ENCODE measurements at places on chromosomes 2 and 18.

GRCh38 chr2:96323849-96324248, 1.3 kb upstream of the ITPRIPL1 start:
- no peak for DNase-seq

- DNase-seq: no peak
These were observed 2.6 kb downstream of the GCG start for GRCh38 chr2:162149466-162149865.

DNA sequence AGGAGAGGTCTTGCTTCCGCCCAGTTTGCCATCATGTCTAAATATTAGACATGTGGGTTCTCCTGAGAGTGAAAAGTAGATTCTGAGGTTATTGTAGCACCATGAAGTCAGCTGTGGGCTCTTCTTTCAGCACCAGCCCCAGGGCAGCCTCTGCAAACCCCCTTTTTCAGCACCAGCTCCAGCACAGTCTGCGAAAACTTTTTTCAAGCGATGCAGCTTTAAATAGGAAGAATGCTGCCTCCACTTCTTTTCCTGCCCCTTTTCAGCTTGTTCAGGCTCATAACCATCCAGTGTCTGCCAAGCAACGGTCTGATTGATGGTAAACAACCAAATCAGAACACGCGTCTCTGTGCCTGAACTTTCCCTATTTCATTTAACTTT, at the start of gene COL5A2:
Gene COL5A2, minus strand, starts transcription at position 192 of the 381 bp plus-strand sequence. Its CDS starts 157 bp downstream, at position 35.
- DNase-seq: peak; percentile 63

GRCh38 chr2:108330979-108331378, 42.3 kb downstream of the SULT1C2 start:
- no peak for DNase-seq

DNA sequence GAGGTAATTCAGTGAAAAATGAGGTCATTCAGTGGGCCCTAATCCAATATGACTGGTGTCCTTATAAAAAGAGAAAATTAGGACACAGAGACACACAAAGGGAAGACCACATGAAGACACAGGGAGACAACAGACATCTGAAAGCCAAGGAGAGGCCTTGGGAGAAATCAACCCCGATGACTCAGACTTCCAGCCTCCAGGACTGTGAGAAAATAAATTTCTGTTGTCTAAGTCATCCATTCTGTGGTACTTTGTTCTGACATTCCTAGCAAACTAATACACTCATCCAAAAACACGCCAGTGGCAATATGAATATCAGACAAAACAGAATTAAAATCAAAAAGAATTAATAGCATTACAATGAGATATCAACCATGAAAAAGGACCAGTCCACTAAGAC, 303.7 kb downstream of the SS18 start:
- DNase-seq: no peak

- DNase-seq: no peak
These were observed 6.3 kb upstream of the NRP2 start for GRCh38 chr2:205675861-205676516.

DNA sequence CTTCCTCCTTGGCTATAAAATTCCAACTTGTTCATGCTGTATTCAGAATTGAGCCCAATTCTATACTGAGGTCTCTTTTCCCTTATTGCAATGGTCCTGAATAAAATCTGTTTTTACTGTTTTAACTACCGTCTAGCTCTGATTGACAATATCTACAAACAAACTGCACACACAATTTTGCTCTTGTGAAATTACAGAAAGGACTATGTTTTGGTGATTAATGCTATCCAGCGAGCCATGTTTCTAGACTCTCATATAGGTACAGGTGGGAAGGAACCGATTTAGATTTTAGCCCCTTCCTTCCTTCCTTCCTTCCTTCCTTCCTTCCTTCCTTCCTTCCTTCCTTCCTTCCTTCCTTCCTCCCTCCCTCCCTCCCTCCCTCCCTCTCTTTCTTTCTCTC, 254.4 kb downstream of the SLC4A3 start:
- no peak for DNase-seq

DNA sequence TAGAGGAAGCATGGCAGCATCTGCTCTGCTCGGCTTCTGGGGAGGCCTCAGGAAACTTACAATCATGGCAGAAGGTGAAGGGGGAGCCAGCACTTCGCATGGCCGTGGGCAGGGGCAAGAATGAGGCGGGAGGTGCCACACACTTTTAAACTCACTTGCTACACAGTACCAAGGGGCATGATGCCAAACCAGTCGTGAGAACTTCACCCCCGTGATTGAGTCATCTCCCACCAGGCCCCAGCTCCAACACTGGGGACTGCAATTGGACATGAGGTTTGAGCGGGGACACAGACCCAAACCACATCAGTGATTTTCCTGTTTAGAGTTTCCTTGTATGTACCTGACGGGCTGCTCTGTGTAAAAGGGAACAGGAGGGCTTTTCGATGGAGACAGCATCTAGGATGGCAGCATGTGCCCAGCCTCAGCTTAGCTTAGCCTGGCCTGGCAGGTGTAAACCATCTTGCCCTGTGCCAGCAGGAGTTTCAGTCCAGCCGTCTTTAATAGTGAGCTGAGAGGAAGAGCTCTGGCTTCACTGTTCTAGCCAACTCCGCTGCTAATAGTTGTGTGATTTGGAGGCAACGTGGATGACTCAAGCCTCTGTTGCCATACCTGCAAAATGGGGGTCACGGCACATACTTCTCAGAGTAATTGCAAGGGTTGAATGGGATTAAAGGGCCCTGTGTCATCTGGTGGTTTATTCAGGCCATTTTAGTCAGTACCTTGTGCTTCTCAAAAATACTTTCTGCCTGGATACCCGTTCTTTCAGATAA, 101.8 kb downstream of the ASAP2 start:
- no peak for DNase-seq

GRCh38 chr2:134079373-134079772, 174.5 kb upstream of the MGAT5 start:
- no peak for DNase-seq

DNA sequence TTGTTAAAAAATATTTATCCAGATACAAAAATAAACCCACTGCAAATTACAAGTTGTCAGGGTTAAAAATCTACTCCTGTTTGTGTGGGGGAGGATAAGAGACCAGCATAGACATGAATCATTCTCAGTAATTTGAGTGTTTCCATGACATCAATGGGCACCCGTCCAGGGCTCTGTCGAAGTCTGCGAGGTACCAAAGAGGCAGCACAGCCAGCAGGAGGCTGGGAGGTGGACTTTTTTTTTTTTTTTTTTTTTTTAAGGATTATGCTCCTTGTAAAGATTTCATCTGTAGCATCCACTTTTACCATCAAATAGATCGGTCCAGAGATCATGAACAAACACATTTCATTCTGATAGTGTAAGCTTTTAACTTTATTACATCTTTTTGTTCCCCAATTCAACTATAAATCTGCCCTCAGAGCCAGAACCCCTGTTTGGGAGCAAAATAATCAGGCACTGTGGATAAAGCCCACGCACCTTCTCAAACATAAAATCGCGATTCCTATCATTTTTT, 182.0 kb downstream of the TCF4 start:
- peak; percentile 85 for DNase-seq

DNA sequence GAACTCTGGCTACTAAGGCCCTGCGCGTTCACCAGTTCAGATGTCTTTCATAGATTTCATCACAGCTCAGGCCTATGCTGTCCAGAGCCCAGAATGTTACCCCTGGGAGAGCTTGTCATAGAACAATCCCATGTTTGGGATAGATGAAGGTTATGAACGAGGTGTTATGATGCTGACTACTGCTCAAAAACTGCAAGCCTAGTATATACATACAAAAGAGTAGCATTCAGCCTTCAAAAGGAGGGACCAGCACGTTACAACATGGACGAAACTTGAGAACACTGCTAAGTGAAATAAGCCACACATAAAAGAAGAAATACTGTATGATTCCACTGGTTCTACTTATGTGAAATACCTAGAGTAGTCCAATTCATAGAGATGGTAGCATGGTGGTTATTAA, 401.9 kb downstream of the NBAS start:
- DNase-seq: no peak

GRCh38 chr2:229571243-229571642, 143.1 kb downstream of the DNER start:
- DNase-seq: no peak

GRCh38 chr2:71277536-71278103, 50.7 kb upstream of the PAIP2B start:
- no peak for DNase-seq

- DNase-seq: no peak
These were observed 17.2 kb downstream of the LNPK start for GRCh38 chr2:175984846-175985245.

DNA sequence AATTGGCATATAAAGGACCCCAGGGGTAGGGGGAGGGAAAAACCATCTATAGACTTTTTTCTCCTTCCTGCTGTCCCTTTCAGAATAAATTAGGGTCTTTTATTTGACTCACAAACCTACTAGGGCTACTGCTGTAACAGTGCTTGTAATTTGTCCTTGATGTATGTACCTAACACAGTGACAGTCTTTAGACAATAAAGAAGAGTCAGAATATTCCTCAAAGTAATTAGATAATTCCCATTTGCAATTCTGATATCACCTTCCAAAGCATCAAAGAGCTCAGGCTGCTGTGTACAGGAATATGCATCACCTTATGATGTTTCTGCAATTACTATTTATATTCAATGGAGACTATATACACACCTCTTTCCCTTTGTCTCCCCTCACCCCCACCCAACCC, 161.7 kb downstream of the MREG start:
- DNase-seq: no peak

- DNase-seq: no peak
These were observed 132.9 kb downstream of the BCL2 start for GRCh38 chr18:63186520-63187222.

DNA sequence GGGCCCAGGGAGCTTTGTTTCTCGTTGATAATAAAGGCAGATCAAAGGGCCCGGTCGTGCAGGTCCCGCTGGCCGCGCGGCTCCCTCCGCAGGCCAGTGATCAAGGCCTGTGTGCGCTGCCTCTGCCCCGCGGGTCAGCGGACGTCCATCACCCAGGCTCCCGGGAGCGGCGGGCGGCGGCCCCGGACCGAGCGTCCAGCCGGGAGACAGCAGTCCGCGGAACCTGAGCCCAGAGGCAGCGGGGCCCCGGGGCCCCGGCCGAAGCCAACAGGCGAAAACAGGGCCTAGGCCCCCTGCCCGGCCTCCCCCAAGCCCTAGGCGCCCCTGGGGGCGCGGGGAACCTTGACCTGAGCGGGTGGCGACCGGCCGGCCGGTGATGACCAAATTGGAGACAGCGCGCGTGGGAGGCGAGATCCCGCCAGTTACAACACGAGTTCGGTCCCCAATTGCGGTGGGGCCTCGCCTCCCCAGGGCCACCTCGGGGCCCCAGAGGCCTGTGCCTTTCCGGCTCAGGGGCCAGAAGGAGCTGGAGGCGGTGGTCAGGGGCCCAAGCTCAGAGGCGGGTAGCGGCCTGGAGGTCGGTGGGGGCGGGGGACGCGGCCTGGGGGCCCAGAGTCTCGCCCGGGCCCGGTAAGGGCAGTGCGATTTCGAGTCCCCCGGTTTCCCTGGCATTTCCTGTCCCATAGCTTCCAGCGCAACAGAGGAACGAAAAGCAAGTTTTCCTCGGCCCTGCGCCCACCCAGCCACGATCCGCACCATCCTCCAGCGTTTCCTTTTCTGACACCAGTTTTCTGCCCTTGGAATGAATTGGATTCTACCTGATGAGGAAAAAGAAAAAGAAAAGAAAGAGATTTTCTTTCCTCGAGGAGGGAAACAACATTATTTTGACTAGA, 5.9 kb downstream of the SP9 start:
- no peak for DNase-seq

GRCh38 chr2:21231985-21232384, 108.2 kb downstream of the TDRD15 start:
- DNase-seq: no peak

GRCh38 chr2:193907561-193907960, 1712.8 kb upstream of the TMEFF2 start:
- DNase-seq: no peak

GRCh38 chr2:178892751-178893625, 85.8 kb upstream of the TTN start:
- no peak for DNase-seq
